ENCODE measurements at places on chromosomes 12 and 14.

GRCh38 chr12:67601126-67601525 is 47.4 kb upstream of the DYRK2 start:
- DNase-seq = peak; percentile 41

GRCh38 chr12:52279422-52280318 is 5.2 kb downstream of the KRT86 start:
- no peak for DNase-seq

- DNase-seq = peak; percentile 60
Observed at GRCh38 chr12:115203701-115204100, 519.7 kb upstream of the TBX3 start.

DNA sequence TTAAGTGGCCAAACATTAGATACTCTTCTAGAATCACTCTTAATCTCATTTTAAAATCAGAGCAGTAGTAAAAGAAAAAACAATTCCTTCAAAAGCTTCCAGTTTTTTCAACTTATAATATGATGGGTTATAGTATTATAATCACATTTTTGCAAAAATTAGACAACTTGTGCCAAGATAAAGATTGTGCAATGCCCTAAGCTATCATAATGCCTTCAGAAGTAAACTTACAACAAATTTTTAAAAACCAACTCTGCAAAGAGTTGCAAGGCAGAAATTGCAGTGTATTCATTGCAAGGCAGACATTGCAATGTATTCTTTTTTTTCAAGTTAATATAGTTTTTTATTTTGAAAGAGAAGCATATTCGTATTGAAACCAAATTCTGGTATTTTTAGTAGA is 47.2 kb upstream of the KITLG start:
- DNase-seq = peak; percentile 90

GRCh38 chr14:100065942-100066574 is 836 bp downstream of the EVL start:
- DNase-seq = no peak

DNA sequence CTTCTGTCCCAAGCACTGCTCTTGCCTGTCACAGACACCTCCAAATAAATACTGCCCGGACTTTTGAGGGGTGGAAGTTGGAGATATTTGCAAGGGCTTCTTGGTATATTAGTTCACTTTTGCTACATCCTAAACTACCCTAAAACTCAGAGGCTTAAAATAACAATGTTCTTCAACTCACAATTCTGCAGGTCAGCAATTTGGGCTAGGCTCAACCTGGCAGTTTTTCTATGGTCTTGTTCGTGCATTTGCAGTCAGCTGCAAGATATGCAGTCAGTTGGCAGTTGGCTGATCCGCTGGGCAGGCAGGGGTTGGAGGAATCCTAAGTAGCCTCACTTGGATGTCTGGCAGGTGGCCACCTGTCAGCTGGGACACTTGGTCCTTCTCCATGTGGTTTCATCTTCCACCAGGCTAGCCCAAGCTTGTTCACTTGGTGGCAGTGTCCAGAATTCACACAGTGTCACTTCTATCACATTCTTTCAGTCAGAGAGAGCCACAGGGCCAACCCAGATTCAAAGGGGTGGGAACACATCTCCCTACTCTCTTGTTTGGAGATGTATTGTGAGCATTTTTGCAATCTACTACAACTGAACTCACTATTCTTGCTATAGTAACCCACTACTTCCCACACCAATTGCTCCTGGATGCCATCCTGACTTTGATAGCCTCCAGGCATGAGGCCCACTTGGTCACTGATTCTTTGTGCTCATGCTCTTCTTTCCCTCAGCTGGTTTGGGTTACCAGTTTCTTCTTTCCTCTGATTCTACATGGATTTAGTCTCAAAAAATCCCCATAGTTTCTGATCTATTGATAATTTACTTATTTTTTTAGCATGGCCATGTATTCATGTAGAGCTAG is 27.8 kb upstream of the CAPRIN2 start:
- DNase-seq = no peak

DNA sequence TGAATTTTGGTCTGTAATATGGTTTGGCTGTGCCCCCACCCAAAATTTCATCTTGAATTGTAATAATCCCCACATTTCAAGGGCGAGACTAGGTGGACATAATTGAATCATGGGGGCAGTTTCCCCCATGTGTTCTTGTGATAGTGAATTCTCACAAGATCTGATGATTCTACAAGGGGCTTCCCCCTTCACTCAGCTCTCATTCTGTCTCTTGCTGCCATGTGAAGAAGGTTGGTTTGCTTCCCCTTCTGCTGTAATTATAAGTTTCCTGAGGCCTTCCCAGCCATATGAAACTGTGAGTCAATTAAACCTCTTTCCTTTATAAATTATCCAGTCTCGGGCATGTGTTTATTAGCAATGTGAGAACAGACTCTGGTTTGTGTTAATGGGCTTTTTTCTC is 5.9 kb downstream of the LRRC9 start:
- no peak for DNase-seq

GRCh38 chr12:126248871-126249403 is 1183.7 kb downstream of the AACS start:
- no peak for DNase-seq
